CD4-positive, alpha-beta T cell treated with Interleukin-2 at 100 ng/mL for 4 hours (primary cell): ENCODE measurements at places on chromosomes 3 and 15.

GRCh38 chr3:128488636-128488990 is 4.4 kb downstream of the GATA2 start:
- no peak for DNase-seq

DNA sequence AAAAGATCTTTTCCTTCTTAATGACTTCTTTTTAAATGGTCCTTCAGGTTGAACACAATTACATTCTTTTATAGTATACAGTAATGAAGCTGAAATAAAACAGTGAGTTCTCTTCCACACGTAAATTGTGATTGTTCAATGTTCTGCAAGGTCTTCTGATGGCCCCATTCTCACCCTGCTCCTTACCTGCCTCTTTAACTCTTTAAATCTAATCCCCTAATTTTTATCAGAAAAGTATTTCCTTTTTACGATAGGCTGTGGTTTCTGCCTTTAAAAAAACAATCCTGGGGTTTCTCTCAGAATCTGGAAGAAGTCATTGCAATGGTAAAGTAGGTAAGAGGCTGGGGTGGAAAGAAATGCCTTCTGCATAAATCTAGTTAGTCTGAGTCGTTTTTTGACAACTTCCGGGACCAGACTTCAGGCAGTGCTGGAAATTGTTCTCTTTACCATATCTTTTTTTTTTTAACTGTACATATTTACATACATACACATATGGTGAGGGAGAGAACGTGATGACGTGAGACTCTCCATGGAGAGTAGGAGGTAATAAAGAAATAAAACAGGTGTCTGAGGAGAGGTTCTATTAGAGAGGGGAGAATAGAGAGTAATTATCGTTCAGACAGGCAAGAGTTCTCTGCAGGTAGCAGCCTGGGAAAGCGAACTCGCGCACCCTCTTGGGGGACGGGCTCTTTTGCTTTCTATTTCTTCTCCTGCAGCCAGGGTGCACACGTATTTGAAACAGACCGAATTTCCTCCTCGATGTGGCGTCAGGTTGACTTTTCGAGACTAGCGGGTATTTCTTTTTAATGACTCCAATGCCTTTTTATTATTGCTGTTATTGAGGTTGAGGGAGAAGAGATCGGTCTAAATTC is at the start of gene SIDT1:
TSS of gene SIDT1 (plus strand) at position 730 of the 872 bp plus-strand sequence. CDS start 467 bp downstream, outside the sequence.
- peak; percentile 78 for DNase-seq

GRCh38 chr3:44105571-44105970 is 136.1 kb upstream of the TOPAZ1 start:
- DNase-seq: no peak

GRCh38 chr3:151120409-151120808 is 34.9 kb downstream of the MED12L start:
- no peak for DNase-seq

DNA sequence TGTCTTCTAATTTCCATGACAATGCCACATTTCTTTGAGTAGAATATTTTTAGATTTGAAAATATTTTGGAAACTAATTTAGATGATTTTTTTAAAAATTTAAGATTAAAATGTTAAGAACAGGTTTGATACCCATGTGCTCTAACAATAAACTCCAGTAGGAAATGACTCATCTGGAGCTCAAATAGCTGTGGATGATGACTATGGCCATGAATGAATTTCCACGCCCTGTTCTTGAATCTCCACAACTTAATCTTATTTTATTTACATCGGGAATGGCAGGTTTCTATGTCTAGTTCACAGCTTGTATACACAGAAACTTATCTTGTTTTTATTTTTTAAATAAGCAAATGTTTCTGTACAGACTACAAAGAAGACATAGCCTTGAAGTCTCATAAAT is 726.8 kb downstream of the NAALADL2 start:
- no peak for DNase-seq

DNA sequence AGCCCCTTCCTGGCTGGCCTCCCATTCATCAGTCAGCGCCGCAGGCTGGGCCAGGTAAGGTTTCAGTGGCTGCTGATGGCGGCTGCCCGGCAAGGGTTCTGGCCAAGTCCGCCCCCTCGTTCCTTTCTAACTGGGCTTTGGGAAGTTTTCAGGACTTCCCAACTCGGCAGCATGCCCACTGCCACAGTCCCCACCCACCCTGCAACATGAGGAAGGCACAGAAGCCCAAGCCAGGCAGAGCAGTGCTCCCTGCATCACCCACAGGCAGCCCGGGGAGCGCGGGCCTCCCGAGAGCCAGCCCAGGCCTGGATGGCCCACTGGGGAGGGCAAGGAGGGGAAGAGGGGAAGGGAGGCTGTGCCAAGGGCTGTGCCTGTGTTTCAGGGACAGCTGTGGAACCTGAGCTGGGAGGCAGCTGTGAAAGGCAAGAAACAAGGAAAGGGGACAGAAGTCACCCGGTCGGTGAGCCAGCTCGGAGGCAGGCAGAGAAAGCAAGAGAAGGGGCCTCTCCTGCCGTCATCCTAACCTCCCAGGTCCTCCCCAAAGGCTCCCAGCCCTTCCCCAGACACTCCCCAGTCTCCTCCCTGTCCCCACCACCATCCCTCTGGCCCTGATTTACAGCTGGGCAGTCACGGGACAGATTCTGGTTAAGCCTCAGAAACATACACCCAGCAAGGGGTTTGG is 73.9 kb downstream of the CPN2 start:
- no peak for DNase-seq

GRCh38 chr3:102092617-102093466 is 243.5 kb downstream of the NFKBIZ start:
- no peak for DNase-seq

GRCh38 chr3:134462331-134462941 is 23.3 kb downstream of the ANAPC13 start:
- DNase-seq: no peak

GRCh38 chr3:196440696-196441095 is 8.5 kb upstream of the UBXN7 start:
- no peak for DNase-seq

DNA sequence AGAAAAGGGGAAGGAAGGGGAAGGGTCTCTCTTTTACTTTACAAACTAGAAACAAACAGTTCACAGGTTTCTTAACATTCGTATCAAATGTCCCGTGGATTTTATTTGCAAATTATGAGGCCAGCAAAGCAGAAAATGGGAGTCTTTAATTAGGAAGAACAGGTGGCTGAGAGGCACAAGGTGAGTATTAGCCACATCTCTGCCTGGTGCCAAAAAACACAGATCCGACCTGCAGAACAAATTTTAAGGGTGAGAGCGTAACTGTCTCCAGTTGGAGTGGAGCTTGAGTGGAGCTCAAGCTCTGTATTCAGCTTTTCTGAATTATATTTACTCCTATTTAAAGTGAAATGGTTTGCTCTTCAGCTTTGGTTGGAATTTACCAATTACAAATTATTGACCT is 1004.9 kb downstream of the FHIT start:
- DNase-seq: no peak

DNA sequence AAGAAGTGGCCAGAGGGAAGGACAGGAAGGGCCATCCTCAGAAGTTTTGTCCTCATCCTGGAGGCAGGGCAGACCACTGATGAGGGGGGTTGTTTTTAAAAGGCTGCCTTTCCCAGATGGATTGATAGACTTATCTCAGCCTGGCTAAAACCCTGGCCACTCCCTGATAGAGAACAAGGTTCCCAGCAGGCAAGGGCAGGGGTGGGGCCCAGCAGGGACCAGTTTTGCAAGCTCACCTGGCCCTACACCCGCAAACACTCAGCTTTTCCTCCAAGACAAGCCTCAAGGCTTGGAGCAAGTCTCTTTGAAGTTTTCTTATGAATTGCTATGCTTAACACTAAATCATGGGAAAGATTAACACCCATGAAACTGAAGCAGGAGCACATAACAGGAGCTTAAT is 9.1 kb downstream of the LIPC start:
- no peak for DNase-seq

DNA sequence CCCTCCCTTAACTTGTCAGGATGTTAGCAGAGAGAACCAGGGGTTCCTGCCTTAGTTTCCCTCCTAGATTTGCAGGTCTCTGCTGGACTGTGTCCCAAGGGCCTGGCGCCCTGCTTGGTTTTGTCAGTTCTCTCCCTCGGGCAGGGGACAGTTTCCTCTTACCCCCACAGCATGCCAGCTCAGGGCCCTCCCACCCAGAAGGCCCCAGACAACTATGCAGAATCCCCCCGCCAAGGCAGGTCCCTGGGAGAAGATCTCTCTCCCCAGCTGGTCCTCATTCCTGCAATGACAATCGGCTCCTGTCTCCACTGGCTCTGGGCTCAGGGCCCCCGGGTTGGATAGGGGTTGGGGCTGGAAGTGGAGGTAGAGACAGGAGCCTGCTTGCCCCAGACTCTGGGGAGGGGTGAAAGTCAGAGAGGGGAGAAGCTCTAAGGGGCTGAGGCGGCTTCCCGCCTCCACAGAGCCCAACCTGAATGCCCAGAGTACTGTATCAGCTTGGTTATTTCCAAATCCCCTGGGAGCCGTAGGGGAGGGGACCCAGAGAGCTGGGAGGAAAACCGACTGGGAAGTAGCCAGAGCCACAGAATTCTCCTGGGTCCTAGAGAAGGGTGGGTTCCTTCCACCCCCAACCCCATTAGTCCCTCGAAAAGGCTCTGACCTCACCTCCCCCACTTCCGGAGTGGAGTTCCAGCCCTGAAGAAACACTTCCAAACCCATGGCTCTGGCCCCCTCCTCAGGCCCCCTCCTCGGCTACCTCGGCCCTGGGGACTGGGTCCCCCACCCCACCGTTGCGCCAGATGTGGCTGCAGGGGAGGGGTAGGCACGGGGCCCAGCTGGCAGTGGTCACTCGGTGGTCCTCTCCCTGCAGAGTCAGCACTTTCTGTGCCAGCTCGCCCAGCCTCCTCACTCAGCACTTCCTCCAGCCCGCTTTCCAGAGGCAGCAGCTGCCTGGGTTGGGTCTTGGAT is 3.8 kb upstream of the LOXL1 start:
- no peak for DNase-seq

DNA sequence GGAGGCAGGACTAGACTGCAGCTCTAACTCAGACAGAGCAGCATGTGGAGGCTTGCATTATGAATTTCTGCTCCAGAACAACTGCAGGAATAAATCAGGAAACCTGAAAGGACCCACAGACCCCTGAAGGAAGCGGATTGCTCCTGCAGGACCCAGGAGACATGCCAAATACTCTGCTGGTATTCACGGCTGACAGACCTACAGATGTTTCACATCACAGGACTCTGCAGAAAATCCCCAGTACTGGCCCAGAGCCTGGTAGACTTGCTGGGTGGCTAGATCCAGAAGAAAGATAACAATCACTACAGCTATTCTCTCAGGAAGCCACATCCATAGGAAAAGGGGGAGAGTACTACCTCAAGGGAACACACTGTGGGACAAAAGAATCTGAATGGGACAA is 942.1 kb downstream of the AGBL1 start:
- no peak for DNase-seq

DNA sequence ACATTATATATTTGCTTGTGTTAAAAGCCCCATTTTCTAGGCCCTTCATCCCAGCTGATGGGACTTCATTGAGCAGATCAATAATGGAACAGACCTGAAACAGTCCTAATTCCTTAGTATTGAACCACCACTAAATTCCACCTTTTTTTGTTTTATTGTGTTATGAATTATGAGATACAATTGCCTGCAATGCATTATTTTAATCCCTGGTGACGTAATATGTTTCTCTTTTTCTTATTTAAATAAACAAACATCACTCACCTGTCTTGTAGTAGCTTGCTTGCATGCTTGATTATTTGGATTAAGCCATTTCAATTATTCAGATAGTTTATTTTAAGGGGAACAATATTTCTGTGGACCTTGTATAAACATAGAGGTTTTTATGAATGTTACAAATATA is 40.7 kb upstream of the GMNC start:
- no peak for DNase-seq

- no peak for DNase-seq
These were observed 6.8 kb downstream of the AVEN start for GRCh38 chr15:34031987-34032760.

DNA sequence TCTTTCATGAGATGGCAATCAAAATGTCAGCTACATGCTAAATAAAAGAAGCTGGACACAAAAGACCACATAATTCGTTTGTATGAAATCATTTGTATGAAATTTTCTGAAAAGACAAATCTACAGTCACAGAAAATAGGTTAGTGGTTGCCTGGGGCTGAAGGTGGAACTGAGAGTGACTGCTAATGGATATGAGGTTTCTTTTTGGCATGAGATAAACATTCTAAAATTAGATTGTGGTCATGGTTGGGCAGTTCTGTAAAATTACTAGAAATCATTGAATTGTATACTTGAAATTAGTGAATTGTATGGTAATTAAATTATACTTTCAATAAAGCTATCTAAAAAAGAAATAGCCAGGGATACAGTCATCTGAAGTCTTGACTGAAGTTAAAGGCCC is 2.7 kb upstream of the DMXL2 start:
- DNase-seq: no peak

GRCh38 chr3:161409069-161409468 is 37.8 kb upstream of the SPTSSB start:
- peak; percentile 57 for DNase-seq

DNA sequence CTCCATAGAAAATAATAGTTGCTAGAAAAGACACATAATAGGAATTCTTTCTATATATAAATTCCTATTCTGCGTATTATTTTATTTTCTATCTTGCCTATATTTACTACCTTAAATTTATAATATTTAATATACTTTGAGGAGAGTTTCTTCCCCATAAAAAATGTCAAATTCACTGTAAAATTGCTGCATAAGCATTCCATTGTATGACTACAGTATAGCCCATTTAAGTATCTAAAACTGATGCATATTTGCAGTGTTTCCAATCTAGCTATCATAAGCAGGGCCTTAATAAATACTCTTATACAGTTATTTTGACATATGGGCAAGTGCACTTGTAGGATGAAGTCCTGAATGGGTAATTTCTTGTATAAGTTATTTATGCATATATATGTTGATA is 1088.6 kb upstream of the EPHA6 start:
- DNase-seq: no peak

- DNase-seq: no peak
These were observed 426.3 kb downstream of the AGBL1 start for GRCh38 chr15:86505951-86506350.

GRCh38 chr3:24145981-24146822 is 201.1 kb downstream of the NR1D2 start:
- no peak for DNase-seq

GRCh38 chr3:146746190-146746589 is 141.0 kb upstream of the PLSCR5 start:
- DNase-seq: no peak

DNA sequence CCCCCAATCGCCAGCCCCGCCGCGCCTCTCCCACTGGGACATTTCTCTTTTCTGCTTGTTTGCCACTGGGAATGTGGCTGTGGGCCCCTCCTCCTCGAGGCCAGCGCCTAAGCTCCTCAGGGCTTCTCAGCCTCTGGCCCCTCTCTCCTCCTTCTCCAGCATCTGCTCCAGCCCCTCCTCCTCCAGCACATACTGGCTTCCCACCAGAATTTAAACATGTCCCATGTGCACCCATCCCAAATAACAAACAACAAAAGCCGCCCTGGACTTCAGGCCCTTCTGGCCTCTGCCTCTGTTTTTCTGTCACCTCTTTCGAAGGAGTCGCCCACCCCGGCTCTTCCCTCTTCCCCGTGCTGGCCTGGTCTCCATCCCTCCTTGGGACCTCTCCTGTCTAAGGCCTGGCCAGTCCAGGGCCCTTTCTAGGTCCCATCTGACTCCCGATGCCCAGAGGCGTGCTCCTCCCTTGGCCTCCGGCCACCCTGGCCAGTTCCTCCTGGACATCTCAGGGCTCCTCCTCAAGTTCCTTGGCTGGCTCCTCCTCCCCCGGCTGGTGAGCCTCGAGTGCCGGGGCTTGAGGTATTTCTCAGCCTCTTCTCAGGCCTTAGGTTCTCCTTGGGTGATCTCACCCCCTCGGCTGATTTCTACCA is 94.6 kb upstream of the SLC6A6 start:
- DNase-seq: no peak

GRCh38 chr3:141409940-141410241 is 41.6 kb downstream of the ZBTB38 start:
- no peak for DNase-seq

- DNase-seq: no peak
These were observed 71.4 kb downstream of the ANXA2 start for GRCh38 chr15:60326343-60326742.
